Osteocyte (in vitro differentiated cells): ENCODE measurements at places on chromosomes 13 and 19. TPM values are rescaled to one million over a fixed set of nuclear protein-coding genes. Genes with fewer than 3 reads are reported as not detected.

The LRRC4B gene
- total RNA-seq = 0.11 and 0.52 TPM in 2 replicates

The GPR18 gene
- total RNA-seq = not detected in 2 replicates

GRCh38 chr19:17104679-17105078 is 29.1 kb downstream of the MYO9B start:
- H3K4me1 ChIP-seq = peaks cover 16% of the 10 kb centered on the region
- peaks cover 14% of the 10 kb centered on the region for H3K36me3 ChIP-seq
- H3K27ac ChIP-seq = no peak overlapping the region
- H3K27me3 ChIP-seq = no peaks in the 10 kb centered on the region
- DNase-seq = no peak

GRCh38 chr19:15673176-15673654 is 328 bp downstream of the CYP4F12 start:
- no peak overlapping the region for H3K4me3 ChIP-seq
- no peak for DNase-seq
- no peaks in the 10 kb centered on the region for H3K36me3 ChIP-seq
- no peaks in the 10 kb centered on the region for H3K4me1 ChIP-seq

- H3K27me3 ChIP-seq = peaks cover 6% of the 10 kb centered on the region
- no peaks in the 10 kb centered on the region for H3K36me3 ChIP-seq
- H3K4me1 ChIP-seq = peaks cover 27% of the 10 kb centered on the region
- H3K27ac ChIP-seq = no peak overlapping the region
- no peak for DNase-seq
These were observed 16.2 kb downstream of the ZIC2 start for GRCh38 chr13:99997702-99998214.

GRCh38 chr19:35860436-35860817 is 3.7 kb downstream of the KIRREL2 start:
- peaks cover 72% of the 10 kb centered on the region for H3K27me3 ChIP-seq
- no peak overlapping the region for H3K27ac ChIP-seq
- H3K4me3 ChIP-seq = no peak overlapping the region

- no peaks in the 10 kb centered on the region for H3K27me3 ChIP-seq
- H3K4me1 ChIP-seq = peaks cover 6% of the 10 kb centered on the region
- H3K4me3 ChIP-seq = no peak overlapping the region
- DNase-seq = no peak
- no peaks in the 10 kb centered on the region for H3K36me3 ChIP-seq
- no peak overlapping the region for H3K27ac ChIP-seq
These were observed 175.6 kb upstream of the SLITRK6 start for GRCh38 chr13:85974608-85975366.

GRCh38 chr19:47469363-47469700 is 2.4 kb downstream of the SLC8A2 start:
- no peak overlapping the region for H3K4me3 ChIP-seq
- H3K36me3 ChIP-seq = no peaks in the 10 kb centered on the region
- no peak overlapping the region for H3K27ac ChIP-seq

DNA sequence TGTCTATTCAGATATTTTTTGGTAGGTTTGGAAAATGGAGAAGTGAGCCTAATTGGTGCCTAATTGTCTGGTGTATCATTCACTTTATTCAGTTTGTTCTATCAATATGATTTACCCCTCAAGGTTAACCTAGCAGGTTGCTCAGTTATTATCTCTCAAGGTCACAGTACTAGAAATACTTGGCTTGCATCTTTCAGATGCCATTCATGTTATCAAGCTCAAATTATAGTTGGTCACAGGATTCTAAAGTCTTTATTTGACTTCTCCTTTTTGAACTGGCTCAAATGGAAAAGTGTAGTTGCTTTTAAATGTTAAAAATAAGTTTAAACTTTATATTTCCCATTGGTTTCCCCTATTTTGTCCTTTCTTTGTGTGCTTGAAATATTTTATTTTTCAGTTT is 2.6 kb downstream of the KCNRG start:
- H3K27ac ChIP-seq = peak overlapping the region; percentile 80
- H3K4me3 ChIP-seq = no peak overlapping the region
- H3K27me3 ChIP-seq = no peaks in the 10 kb centered on the region
- H3K36me3 ChIP-seq = peaks cover 32% of the 10 kb centered on the region
- H3K4me1 ChIP-seq = peaks cover 38% of the 10 kb centered on the region
